ENCODE measurements at places on chromosomes 13 and 19.

DNA sequence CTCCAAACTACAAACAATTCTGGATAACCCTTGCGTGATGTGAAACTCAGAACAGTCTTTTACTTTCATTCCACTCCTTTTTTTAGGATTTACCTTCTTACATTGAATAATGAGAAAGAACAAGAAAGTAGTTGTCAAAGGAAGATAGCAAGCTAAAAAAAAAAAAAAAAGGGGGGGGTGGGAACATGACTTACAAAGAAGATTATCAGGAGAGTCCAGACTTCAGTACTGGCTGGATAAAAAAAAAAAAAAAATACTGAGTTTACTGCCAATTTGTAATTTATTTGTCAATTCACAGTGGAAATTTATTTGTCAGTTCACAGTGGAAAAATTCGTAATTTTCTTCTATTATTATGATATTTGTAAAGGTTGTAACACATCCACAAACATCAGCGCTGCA lies 792.4 kb upstream of the SLITRK5 start:
- no peak for DNase-seq

DNA sequence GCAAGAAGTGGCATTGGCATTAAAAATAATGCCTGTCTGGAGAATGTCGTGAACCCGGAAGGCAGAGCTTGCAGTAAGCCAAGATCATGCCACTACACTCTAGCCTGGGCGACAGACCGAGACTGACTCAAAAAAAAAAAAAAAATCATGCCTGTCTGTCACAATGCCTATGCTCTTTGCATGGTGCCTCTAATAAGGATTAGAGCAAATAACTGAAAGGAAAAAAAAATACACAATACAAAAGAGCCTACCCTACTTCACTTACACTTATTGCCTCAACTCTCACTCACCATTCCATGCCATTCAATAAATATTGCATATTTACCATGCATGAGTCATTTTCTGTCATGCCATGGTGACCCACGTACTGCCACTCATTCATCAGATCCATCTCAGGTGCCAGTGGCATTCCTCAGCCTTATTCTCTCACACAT lies 49.1 kb downstream of the TBC1D4 start:
- no peak for DNase-seq

DNA sequence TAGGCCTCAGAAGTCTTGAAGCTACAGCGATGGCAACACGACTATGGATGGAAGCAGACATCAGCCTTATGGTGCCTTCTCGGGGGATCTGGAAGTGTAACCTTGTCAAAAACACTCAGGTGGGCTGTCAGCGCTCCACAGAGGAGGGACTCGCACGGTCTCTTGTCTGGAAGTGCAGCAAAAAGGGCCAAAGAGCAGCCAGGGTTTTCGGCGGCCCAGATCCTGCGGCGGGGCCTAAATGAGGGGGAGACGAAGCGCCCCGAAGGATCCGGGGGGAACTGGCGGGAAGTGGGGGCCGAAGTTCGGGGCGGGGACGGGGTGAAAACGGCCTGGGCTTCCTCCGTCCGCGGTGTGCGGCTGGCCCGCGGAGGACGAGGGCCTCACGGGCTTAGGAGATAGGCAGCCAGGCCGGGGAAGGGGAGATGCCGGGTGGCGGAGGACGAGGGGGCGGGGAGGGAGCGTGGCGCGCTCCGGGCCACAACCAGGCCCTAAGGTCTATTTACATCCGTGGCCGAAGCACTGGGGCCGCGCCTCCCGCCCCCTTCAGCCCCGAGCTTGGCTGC lies 637 bp downstream of the RANBP3 start:
- DNase-seq, result no peak

- DNase-seq, result no peak
Measured at GRCh38 chr19:45994456-45994997, 740 bp upstream of the CCDC61 start.

Data from GM03348 (cell line).